Effector memory CD4-positive, alpha-beta T cell (primary cell): ENCODE measurements at places on chromosomes 4 and X.

DNA sequence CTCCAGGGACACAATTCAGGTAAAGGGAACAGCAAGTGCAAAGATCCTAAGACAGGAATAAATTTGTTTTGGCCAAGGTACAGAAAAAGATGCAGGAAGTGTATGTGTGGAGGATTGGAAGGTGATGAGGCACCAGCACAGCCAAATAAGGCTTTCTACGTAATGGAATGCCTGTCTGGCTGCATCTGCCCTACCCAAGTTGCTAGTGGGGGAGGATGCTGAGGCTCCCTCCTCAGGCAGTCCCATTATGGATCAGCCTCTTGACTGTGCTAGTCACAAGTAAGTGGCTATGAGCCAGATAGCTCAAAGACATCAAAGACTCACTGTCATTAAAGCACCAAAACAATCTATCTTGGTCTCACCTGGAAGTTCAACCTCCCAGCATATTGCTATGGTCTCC lies 300.9 kb upstream of the FAT4 start:
- no peak for DNase-seq

DNA sequence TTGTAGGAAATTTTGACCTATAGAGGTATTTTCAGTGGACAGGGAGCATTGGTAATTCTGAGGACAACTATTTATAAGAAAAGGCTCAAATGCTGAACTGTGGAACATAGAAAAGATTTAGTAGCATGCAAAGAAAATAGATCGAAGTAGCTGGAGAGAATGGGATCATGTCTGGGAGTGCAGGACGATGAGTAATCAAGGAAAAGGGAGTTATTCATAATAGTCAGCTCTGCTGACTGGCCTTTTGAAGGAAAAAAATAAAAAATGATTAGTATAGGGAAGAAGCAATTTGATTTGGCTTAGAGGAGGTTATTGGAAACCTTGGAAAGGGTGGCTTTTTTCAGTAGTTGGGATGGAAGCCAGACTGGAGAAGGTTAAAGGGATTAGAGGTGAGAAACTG lies 22.9 kb upstream of the ANK2 start:
- no peak for DNase-seq

DNA sequence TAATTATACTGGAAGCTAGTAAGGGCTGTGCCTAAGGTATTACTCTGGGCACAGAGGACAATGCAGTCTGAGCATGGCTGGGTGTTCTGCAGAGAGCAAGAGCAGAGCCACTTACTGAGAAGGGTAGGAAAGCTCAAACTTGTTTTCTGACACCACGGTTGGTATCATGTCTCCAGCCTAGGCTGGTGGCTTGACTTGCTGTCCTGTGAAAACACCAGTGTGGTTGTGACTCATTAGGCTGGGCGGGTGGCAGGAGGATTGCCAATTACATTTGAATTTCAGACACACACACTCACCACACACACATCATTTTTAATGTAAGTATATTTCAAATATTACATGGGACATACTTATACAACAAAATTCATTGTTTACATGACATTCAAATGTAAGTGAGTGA lies 19.7 kb upstream of the MTM1 start:
- no peak for DNase-seq

GRCh38 chrX:10971176-10971575 lies 140.0 kb upstream of the HCCS start:
- no peak for DNase-seq

DNA sequence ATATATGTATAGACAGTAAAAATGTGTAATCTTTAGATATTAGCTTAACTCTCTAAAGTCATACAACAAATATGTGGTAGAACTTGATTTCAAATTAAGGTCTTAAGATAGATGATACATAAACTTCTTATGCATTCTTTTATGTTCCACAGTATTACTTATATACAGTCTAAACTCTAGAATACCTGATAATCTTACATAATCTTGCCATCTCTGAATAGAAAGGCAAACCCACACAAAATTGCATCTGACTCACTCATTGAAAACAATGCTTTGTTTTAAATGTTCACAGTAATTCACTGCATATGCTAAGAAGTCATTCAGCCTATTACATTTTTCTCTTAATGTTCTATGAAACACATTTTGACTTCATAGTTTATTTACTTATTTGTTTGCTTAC lies 10.1 kb downstream of the SULT1B1 start:
- DNase-seq = no peak

GRCh38 chr4:185424905-185425646 lies 688 bp downstream of the UFSP2 start:
- no peak for DNase-seq

DNA sequence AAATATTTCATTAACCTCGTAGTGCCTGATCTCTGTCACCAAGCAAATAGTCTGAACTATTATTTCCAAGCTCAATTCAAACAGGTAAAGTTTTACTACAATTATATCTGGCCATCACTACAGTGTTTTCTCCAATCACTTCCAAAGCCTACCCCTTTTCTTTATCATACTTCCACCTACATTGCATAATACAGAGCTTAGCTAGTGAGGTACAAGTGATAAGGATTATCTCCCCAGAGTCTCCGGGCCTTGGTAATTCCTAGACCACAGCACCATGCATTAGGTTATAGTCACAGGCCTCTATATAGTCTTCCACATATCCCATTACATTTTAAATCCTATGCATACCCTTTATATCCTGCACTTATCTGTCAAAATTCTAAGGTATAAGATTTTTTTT lies 154.2 kb downstream of the SNCA start:
- DNase-seq = no peak

- no peak for DNase-seq
Measured at GRCh38 chr4:13162886-13163285, 321.3 kb downstream of the RAB28 start.

DNA sequence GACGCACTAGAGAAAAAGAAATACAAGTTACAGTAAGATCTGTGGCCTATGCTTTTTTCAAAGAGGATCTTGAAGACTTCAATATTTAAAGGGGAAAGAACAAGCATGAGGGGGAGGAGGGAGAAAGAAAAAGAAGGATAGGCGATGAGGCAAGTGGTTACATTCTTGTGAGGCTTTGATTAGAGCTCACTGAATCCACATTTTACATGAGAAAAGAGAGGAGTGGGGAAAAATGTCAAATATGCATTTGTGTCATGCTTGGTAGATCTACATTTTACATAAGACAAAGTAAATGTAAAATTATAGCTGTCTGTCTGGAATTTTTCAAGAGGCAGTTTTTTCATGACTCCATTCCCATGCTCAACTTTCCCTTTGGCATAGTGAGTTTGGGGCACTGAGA lies 965.9 kb downstream of the FSTL5 start:
- no peak for DNase-seq

DNA sequence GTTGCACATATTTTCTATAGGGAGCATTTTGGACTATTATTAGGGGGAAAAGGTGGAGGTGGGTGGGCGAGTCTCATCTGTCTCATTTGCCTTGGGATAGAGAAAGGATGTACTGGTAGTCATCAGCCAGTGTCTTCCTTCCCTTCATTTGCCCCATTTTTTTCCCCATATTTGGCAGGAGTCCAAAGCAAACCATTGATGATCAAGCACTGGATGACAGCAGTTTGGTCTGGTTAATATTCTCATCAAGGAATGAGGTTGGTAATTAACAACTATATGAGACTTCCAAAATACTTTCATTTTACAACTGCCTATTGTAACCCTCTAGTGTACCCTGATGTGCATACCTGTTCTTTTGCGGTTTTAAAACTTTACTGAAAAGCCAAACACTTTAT lies 22.6 kb upstream of the IGFBP7 start:
- no peak for DNase-seq

DNA sequence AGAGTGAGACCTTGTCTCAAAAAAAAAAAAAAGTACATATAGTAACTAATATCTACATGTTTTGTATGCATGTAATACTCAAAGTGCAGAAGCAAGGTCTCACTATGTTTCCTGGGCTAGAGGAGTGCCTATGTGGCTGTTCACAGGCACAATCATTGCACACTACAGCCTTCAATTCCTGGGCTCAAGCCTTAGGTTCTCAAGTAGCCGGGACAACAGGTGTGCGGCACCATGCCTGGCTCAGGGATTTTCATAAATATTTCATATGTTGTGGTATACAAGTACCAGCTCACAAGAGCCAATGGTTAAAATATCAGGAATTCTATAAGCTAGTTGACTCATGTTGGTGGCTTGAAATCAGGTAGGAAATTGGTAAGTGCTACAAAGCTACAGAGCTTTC lies 94.8 kb downstream of the LARP7 start:
- no peak for DNase-seq

DNA sequence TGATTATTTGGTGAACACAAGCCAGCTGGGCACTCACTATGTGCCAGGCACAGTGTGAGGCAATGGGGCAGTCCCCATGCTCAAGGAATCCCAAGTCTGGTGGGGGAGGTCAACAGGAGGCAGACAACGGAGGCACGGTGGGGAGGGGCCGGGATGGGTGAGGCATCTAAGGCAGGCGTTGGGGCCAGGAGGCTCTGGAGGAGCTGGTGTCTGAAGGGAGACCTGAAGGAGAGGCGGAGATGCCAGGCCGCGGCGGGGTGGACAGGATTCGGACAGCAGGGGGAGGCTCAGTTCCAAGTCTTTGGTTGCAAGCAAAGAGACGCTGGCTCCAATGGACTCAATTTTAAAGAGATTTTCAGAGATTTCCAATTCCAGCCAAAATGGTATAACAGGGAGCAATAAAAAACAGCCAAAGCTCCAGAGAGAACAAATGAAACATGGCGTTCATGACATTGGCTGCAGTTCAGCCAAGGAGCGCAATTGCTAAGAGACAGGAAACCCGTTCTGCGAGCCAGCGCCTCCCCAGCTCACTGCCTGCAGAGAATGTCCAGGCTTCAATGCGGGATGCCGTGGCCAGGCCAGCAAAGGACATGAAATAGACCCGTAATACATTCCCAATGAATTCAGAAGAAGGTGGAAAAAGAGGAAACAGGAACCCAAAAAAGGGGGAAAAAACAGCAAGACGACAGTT lies 105.2 kb upstream of the LRPAP1 start:
- no peak for DNase-seq

DNA sequence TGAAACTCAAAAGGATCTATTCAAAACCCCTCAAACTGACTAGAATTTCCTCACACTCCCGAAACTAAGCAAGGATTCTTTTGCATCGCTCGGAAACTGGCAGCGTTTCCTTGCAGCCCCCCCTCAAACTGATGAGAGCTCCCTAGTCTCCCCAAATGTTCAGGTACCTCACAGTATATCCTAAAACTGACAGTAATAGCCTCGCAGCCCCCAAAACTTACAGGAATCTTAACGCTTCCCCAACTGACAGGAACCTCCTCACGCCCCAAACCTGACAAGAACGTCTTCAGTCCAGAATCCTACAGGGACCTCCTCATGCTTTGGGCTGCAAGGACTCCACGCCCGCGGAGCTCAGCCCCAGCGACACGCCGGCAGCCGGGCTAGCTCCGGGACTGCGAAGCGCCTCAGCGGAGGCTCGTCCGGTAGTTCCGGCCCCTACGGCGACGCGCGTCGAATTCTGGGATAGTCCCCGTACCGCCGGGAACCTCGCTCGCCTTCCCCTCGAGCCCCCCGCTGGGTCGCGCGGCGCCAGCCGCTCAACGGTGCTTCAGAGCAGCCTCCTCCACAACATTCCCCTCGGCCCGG lies 640 bp downstream of the PHF8 start:
- DNase-seq = no peak

DNA sequence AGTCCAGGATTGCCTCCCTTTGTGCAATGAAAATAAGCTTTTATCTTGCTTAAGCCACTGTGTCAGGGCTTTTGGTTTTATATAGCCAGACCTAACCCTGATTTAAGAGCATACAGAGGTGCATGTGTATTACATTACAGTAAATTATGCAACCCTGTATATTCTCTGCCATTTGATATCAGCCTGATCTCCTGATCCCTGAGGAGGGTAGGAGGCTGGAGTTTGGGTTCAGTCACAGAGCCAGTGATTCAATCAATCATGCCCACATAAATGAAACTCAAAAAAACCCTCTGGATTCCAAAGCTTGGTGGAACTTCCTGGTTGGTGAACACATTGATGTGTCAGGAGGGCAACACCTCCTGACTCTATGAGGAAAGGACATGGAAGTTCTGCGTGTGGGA lies 7.3 kb upstream of the KLHL8 start:
- no peak for DNase-seq

DNA sequence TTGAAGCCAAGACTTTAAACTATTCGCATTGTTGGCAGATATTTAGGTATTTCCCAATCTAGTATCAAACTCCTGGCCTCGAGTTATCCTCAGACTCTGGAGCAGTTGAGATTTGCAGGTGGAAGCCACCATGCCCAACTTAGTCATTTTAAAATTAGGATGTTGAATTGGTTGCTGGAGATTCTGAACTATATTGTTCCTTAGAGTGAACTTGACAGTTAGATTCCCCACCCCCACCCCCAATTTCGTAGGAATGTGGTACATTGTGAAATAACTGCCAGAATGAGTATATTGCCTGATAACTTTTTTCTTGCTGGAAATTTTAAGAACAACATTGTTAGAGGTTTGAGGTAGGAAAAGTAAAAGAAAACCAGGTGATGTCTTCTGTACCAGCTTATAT lies 2.3 kb downstream of the NOCT start:
- DNase-seq = no peak

DNA sequence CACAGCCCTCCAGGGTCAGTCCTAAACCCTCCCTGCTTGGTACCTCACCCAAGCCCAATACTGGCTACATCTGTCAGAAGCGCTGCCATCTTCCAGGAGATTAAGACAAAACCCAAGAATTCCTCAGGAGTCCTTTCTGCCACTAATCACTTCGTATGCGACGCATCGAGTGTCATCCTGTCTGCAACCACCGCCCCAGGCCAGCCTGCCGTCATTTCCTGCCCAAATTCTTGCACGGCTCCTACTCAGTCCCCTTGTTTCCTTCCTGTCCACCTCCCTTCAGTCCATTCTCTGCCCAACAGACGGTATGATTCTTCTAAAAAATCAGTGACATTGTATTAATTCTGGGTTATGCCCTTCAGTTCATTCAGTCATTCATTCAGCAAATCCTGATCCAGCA lies 113.6 kb downstream of the NFKB1 start:
- peak; percentile 27 for DNase-seq

DNA sequence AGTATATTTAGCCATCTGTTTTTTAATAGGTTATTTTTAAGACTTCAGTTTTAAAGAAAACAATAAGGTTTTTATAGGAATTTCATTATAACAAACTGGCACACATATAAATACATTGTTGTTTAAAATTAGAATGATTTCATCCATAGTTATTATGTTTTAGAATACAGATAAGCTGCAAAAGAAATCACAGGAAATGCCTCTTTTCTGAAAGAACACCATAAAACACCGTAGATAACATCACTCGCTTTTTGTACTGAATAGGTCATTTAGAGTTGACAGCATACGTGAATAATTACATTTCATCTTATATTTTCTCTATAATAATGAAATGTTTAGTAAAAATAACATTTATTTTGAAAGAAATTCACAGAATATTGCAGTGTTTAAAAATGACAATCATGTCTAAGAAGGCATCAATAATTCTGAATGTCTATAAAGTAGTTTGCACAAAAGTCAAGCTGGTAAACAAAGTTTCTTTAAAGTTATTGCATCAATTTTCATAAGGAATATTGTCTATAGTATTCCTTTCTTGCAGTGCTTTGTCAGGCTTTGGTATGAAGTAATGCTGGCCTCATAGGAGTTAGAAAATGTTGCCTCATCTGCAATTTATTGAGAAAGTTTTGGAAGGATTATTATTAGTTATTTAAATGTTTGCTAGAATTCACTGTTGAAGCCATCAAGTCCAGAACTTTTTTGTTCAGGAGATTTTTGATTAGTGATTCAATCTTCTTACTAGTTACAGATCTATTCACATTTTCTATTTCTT lies 17.9 kb upstream of the VEGFC start:
- no peak for DNase-seq
